Activated CD4-positive, alpha-beta T cell treated with anti-CD3 and anti-CD28 coated beads, Interleukin-2, amount 50 U/mL, for 24 hours (primary cell): ENCODE measurements at places on chromosomes 6 and 20.

DNA sequence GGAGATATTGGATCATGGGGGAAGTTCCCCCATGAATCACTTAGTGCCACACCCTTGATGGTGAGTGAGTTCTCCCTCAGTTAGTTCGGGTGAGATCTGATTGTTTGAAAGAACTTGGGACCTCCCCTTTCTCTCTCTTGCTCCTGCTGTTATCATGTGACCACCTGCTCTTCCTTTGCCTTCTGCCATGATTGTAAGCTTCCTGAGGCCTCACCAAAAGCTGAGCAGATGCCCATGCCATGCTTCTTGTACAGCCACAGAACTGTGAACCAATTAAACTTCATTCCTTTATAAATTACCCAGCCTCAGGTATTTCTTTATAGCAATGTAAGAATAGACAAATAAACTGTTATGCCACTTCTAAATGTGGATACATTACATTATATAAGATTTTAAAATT lies 686.7 kb upstream of the MARCKS start:
- no peak for DNase-seq

GRCh38 chr6:26216359-26216885 lies 129.2 kb downstream of the HFE start:
- no peak for DNase-seq

DNA sequence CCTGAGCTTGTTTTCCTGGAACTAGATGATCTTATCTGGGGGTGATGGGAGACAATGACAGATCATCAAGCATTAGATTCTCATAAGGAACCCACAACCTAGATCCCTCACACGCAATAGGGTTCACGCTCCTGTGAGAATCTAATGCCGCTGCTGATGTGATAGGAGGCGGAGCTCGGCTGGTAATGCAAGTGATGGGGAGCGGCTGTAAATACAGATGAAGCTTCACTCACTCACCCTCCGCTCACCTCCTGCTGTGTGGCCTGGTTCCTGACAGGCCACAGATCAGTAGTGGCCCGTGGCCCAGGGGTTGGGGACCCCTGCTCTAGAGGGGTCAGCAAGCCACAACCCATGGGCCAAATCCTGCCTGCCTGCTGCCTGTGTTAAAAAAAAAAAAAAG lies 435.9 kb downstream of the CD83 start:
- DNase-seq = no peak

DNA sequence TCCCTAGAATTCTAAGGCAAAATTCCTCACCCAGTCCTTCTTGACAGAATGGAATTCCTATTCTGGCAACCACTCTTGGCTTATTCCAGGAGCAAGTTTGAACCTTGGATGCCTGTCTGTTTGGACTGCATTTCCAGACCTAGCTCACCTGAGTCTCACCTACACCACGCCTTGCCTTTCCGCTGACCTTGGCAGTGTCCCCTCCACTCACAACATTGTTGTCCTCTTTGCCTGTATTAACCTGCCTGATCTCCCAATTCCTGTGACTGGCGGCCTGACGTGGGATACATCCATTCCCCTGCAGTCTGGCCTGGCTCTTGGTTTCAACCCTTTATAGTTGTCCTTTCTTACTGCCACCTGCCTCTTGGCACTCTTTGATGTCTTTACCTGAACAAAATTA lies 281.4 kb upstream of the SOX4 start:
- DNase-seq = no peak

GRCh38 chr6:165755583-165755982 lies 92.5 kb upstream of the PDE10A start:
- no peak for DNase-seq

- DNase-seq = no peak
These were observed 437.5 kb downstream of the HTR1B start for GRCh38 chr6:77025736-77026223.

GRCh38 chr6:164928728-164929407 lies 380.5 kb downstream of the C6orf118 start:
- no peak for DNase-seq

DNA sequence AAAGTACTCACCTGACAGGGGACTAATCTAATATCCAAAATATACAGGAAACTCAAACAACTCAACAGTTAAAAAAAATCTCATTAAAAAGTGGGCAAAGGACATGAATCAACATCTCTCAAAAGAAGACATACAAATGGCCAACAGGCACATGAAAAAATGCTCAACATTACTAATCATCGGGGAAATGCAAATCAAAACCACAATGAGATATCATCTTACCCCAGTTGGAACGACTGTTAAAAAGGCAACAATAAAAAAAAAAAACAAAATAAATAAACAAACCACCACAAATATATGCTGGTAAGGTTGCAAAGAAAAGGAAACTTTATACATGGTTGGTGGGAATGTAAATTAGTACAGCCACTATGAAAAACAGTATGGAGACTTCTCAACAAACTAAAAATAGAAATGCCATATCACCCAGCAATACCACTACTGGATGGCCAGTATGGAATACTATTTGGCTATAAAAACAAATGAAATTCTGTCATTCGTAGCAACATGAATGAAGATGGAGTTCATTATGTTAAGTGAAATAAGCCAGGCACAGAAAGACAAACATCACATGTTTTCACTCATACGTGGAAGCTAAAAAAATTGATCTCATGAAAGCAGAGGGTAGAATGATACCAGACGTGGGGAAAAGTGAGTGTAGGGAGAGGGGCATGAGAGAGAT lies 6.6 kb downstream of the SIRPB2 start:
- DNase-seq = no peak

DNA sequence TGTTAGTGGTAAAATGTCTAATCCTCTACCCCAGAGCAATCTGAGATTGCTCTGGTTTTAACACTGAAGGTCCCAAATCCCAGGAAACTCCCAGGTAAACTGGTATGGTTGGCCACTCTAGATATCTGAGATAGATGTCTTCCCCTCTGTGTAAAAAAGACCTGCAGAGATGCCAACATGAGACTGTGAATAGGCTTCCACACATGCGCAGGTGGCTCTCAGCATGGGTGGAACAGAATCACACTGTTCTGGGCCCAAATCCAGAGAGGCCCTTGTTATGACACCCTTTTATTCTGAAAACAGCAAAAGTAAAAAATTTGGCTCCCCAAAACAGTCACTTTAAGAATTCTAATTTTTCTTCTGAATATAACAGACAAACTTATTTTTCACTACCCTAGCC lies 88.7 kb upstream of the BMP5 start:
- no peak for DNase-seq

DNA sequence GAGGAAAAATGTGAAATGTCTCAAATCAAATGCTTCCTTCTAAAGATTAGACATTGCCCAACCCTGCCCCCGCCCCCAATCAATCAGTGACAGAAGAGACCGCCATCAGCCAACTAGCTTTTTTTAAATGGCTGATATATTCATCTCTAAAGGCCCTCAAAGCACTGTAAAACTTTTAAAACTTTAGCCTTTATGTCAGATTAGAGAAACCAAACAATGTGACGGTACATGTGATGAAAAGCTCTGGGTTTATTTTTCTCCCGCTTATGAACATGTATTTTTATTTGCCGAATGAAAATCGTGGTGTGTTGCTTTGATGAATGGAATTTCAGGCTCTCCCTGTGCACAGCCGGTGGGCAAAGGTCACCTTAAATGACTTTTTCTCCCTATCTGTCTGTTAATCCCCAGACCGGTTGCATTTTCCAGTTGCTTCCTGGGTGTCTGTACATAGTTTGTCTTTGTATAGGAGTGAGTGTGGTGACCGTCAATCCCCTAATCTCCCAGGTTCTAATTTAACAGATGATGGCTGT lies 38.5 kb downstream of the TBC1D7 start:
- DNase-seq = no peak
